GM12878 (cell line): ENCODE measurements at places on chromosomes 5 and 9.

DNA sequence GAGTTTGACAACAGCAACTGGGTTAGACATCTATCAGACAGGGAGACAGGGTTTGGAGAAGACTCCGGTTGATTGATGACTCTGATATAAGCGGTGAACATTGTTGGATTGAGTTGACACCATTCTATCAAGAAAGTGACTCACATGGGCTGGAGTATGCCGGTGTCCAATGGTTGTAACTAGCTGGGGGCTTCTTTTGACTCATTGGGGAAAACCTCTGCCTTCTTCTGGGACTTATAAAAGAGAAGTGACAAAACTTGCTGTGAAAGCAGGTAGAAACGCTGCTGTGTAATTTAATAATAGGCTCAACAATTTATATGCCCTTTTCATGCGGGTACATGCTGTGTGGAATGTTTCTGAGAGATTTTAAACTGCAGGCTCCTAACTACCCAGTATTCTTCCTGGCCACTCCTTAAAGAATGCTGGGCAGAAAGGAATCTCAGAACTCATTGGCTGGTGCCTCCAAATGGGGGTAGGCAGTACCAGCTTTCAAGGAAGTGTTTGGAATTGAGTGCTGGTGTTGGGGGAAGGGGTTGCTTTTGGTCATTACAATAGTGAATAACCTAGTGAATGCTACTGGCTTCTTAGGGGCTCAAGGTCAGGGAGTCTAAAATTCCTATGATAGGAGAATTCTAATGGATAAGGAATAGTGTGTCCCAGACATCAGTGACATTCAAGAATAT is 43.9 kb downstream of the FYB1 start:
- no peak for DNase-seq

GRCh38 chr9:31612336-31613030 is 772.0 kb upstream of the ACO1 start:
- DNase-seq = no peak

DNA sequence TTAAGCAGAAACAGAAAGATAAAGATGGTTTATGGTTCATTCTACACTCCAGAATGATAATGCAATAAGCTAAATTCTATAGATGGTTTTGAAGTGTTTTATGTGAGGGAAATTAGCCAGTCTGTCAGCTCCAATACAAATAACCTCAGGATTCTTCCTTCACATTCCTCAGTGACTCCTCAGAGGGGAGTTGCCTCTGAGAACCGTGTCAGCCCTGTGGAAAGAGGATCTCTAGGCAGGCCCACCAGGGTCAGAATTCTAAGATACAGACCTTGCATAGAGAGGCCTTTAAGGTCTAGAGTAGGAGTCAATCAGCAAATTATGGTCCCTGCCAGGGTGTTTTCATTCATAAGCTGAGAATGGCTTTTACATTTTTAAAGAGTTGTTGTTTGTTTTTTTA is 26.6 kb downstream of the RUSC2 start:
- DNase-seq = no peak

GRCh38 chr9:33157960-33158842 is 8.9 kb downstream of the B4GALT1 start:
- no peak for DNase-seq

- no peak for DNase-seq
Observed at GRCh38 chr9:124348831-124349230, 66.4 kb downstream of the PSMB7 start.

DNA sequence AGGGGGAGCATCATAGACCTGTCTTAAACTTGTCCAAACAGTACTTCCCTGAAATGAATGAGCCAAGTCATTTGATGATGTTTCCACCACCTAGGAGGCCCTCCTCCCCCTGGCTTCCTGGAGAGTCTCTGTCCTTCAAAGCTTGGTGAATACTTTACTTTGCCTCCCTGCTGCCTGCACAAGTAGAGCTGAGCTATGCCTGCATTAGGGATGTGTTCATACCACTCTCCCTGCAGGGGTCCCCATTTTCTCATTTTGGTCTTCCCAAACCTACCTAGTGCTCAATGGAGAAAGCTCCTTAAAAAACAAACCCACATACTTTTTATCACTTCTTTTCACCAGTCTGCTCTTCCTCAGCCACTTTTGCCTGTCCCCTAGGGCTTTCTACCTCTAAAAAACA is 7.7 kb downstream of the CCNI2 start:
- no peak for DNase-seq

- DNase-seq = peak; percentile 4
Observed at GRCh38 chr5:110880413-110880812, 141.6 kb downstream of the SLC25A46 start.

DNA sequence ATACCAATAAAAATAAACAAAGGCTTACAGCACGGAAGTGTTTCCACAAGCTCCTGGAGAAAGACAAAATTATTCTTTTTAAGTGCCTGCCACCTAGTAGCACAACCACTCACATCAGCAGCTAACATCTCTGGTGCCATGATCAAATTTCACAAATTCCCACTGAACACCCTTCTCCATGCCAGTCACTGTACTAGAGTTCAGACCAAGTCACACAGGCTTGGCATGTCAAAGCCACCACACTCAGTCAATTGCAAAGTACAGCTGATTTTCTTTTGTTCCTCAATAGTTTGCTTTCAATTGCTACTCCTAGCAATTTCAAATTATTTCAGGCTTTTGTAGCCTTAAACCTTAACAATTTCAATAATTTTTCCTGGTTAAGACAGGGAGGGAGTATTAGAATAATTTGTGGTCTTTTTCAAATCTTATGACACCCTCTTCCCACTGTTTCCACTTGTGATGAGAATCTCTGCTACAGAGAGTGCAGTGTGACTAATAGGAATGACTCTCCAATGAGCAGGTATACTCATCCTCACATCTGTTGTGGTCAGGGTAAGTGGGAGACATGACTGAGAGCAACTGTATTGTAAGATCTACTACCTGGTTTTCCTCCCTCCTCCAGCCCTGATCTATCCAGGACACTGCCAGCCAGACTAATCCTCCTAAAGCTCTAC is 46.2 kb downstream of the RNF145 start:
- DNase-seq = no peak

DNA sequence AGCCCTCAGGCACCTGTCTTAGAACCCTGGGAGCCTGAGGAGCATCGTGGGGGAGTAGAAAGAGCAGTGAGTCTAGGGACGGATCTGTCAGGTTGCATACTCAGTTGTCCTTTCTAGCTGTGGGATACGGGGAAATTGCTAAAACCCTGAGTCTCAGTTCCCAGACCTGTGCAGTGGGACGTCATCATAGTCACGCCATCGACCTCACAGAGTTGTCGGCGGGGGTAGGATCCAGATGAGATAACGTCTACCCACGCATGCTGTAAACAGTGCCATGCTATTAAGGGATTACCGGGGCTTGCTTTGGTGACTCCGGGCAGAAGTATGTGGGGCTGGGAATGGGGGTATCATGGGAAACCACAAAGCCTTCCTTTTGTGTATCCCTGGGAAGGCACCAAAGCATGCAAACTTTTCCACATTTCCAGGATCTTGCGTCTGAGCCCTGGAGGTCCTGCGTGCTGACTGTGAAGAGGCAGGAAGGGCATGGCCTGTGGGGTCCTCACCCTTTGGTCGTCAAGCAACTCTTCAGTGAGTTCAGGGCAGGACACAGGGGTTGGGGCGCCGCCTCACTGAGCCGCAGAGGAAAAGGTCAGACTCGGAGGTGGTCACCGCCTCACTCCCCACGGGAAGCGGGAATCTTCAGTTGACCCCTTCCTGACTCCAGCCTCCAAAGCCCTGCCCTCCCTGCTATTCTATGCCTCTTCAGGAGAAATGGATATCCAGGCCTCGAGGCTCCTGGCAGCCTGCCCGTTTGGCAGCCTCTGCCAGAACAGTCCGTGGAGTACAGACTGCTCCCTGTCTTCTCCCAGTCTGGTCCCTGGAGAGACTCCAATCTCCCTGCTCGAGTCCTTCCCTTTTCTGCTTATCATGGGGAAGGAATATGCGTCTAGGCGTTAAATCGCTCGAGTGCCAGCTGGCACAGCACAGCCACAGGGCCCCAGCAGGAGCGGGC is 186.8 kb upstream of the KLF9 start:
- DNase-seq = no peak

- DNase-seq = no peak
Observed at GRCh38 chr5:59591162-59591561, 302.4 kb downstream of the PDE4D start.

GRCh38 chr5:108749128-108749861 is 1.6 kb downstream of the FER start:
- DNase-seq = no peak

GRCh38 chr9:22131817-22132216 is 122.7 kb upstream of the CDKN2B start:
- DNase-seq = no peak

- no peak for DNase-seq
Observed at GRCh38 chr5:141431286-141431685, 979 bp downstream of the PCDHGA12 start.

DNA sequence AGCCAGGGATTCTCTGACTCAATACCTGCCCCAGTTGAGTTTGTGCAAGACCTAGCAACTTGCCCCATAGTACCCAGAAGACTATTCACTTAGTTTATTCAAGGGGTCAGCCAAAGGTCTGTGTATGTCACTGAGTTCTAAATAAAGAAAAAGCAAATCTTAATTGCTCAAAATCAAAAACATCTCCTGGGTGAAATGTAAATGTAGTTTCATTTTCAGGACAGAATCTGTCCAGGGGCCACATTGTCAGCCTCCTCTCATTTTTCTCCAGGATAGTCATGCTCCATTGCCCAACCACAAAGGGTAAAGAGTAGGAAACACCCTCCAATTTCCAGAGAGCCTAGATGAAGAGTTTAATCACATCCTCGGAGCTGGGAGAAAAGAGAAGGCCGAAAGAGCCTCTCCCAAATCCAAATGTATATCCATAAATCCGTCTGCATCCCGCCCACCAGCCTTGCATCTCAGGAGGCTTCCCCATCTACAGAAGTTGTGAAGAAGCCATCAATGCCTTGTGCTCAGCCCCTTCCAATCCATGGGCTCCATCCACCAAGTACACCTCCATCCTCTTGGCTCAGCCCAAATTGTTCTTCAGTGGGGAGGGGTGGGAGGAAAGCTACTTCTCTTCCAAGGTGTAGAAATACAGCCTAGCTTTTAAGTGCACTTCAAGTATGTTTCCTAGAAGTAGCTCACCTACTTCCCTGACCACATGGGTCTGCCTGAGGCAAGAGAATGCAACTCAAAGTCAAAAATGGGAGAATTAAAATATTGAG is 26.9 kb downstream of the ADAM19 start:
- DNase-seq = no peak

GRCh38 chr5:68376935-68377334 is 161.4 kb downstream of the PIK3R1 start:
- no peak for DNase-seq
